Foreskin keratinocyte (primary cell): ENCODE measurements at places on chromosomes 7 and 10. TPM values are rescaled to one million over a fixed set of nuclear protein-coding genes. Genes with fewer than 3 reads are reported as not detected.

DNA sequence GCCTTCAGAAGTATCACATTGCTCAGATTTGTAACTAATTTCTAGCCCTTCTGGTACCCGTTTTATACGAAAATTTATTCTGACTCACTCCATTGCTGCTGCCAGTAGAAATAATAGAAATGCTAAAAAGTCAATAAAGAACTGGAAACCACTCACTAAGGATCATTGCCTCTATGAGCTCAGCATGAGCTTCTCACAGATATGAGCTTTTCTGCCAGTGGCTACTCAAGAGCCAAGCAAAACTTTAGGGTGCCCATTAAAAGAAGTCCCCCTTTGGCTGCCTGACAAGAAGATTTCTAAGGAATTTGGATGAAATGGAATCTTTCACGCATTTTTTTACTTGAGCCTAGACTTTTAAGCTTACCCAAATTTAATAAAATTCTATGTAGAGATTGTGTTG is 52.5 kb downstream of the GPR37 start:
- DNase-seq, result no peak

DNA sequence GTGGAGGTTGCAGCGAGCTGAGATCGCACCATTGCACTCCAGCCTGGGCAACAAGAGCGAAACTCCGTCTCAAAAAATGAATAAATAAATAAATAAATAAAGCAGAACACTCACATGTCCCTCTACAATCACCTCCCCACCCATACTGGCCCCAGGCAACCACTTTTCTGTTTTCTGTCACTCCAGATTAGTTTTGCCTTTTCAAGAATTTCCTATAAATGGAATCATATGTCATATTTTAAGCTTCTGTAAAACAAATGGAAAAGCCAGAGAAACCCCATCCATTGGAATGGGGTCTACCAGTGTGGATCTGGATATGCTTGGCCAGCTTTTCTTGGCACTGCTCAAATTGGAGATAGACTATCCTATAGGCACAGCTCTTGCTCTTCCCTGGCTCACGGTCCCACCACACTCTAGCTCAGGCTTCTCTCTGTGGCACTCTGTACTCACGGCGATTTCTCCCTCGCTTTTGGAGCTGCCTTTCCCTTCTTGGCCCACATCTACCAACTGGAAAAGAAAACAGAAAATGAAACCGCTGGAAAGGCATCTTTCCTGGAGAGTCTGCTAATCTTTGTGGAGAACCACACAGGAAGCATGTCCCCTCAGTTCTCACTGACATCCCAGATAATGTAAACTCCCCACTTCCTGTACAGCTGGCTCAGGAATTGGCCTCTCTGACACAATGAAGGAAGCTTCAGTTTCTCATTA is 210.1 kb downstream of the JCAD start:
- no peak for DNase-seq

DNA sequence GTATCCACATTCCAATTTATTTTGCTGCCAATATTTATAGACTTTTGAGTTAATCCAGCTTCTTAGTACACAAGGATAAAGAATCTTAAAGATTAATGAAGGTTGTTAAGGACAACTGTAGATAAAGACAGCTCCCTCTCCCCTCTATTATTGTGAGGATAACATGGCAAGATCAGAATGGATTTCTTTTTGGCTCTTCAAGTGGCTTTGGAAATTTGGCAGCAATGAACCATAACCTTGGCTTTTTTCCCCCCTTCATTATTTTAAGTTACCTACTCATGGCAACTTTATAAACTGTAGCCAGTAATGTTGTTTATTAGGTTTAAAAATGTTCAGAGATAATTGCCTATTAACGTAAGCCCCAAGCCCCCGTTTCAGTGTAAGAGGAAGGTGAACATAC is 131.1 kb upstream of the SLC26A5 start:
- DNase-seq, result no peak

DNA sequence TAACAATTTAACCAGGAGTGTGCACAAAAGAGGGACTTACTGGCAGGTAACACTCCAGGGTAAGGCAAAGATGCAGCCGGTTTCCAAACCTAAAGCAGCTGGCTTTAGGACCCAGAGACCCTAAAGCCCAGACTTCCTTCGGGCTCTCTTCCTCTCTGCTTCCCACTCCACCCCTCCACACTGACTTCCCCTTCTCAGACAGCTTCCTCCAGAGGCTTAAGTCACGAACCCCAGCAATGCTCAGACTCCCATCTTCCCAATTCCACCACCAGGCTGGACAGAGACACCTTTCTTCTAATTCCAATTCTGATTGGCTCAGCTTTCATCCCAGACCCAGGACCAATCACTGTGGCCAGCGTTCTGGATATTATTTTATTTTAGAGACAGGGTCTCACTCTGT is 24.8 kb downstream of the STYXL1 start:
- DNase-seq, result no peak

DNA sequence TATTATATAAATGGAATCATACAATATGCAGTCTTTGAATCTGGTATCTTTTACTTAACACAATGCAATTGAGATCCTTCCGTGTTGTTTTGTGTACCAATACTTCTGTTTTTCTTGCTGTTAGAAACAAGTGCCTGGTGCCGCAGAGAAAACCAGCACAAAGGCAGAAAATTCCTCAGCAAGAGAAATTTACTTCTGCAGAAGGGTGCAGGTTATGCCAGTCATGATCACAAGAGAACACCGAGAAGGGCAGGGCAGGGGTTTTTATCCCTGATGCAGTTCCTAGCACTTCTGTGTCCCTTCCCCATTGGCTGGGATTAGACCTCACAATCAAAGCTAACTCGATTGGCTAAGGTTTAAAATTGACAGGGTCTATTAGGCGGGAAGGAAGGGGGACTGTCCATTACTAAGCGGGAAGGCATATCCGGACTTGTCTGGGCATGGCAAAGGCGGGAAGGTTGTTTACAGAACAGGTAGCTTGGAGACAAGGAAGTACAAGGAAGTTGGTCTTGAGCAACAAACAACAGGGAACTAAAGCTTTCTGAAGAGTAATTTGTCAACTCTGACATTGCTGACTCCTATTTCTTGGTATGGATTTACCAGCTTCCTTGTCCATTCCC is 2.4 kb upstream of the ZNF33B start:
- DNase-seq, result peak; percentile 94

DNA sequence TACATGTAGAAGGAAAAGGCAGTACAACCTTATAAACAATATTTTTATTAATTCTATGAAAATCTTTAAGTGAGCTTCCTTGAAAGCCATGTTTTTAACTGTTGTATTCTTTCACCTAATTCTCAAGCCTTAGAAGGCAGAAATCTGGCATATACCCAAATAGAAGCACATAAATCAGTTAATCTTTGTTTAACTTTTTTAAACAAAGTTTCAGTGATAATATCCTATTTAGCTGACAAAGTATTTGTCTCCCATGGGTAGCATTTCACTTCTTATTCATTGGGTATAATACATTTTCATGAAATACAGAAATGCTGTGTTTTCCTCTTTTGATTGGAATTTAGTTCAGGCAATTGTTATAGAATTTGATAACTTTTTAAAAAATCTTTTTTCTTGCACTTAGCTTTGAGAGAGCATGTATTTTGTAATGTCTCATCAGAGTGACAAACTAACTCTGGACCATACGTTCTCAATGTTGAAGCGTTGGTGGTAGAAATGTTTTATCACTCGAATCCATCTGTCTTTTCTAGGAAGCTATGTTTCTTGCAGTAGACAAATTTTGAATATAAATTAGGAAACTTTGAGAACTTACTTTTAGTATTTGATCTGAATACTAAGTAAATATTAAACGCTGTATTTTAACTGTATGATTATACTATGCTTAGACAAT is 78.1 kb downstream of the CREM start:
- DNase-seq, result no peak

DNA sequence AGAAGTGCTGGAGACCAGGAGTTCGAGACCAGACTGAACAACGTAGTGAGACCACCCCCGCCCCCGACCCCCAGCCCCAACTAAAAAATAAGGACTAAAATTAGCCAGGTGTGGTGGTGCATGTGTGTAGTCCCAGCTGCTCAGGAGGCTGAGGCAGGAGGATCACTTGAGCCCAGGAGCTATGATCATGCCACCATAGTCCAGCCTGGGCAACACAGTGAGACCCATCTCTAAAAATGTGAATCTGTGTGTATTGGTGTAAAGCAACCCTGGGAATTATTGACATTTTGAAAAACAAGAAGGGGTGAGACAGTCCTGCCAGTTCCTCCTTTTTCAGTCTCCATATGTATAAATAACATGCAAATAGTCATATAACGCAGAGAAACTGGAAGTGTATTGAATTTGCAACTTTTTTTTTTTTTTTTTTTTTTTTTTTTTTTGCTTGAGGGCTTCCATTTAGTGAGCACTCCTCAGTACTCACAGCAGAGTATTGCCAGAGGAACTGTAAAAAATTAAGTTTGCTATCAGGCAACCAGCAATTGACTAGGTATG is 3.4 kb upstream of the ITGB1 start:
- no peak for DNase-seq

- no peak for DNase-seq
Measured at GRCh38 chr10:95411635-95412034, 120.8 kb upstream of the PDLIM1 start.

- DNase-seq, result no peak
Measured at GRCh38 chr10:131148270-131148669, 163.3 kb downstream of the TCERG1L start.

NPTX2 gene
- total RNA-seq, result not detected in 2 replicates

FLNC gene
- total RNA-seq, result 0.61 and 1.2 TPM in 2 replicates

ZNF736 gene
- total RNA-seq, result 10.0 and 10.5 TPM in 2 replicates

GSDME gene
- total RNA-seq, result 57.0 and 68.5 TPM in 2 replicates

ZNHIT1 gene
- 81.2 and 93.8 TPM in 2 replicates for total RNA-seq
